Astrocyte (in vitro differentiated cells and primary cell): ENCODE measurements at places on chromosomes 16 and 17.

- DNase-seq, result no peak
Measured at GRCh38 chr16:68844211-68844564, 857 bp downstream of the TANGO6 start.

- DNase-seq, result no peak
Measured at GRCh38 chr17:36911001-36911400, 26.3 kb upstream of the LHX1 start.

- DNase-seq, result no peak
Measured at GRCh38 chr16:64434526-64435069, 687.3 kb downstream of the CDH11 start.

GRCh38 chr16:81293909-81294802 lies 20.6 kb upstream of the GAN start:
- peak; percentile 88 for DNase-seq

DNA sequence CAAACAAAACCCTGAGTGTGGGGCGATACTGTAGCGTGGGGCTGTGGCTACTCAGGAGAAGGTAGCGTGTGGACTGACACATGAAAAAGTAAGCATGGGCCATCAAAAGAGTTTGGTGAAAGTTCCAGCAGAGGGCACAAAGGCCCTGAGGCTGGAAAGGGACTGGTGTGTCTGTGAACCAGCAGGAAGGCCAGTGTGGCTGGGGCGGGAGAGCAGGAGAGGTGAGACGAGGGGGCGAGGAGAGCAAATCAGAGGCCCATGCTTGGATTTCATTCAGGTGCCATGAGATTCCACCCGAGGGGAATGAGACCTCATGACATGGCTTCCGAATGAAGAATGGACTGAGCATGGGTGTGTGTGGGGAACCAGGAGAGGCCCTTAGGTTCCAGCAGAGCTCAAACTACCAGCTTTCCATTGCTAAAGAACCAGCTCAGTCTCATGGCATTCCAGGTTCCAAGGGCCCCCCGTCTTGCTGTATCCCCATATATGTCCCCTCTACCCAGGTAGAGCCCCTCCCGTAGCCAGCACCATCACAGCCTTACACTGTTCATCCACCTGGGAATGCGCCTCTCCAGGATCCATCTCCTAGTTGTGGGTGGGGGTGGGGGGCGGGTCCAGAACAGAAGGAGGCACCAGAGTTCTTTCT lies 31.1 kb downstream of the TRPV2 start:
- no peak for DNase-seq

DNA sequence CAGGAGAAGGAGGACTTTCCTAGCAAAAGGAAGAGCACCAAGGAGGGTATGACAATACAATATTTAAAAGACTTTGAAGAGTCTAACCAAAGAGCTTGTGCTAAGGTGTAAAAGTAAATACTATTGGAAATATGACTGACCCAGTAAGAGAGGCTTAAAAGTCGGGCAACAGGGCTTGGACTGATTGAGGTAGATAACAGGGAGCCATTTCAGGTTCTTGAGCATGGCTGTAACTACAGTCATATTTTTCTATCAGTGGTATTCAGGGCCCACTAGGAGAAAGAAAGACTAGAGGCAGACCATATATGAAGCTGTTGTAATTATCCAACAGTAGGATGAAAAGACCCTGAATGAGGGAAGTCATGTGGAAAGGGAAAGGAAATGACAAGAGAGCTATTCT lies 62.3 kb downstream of the SMURF2 start:
- no peak for DNase-seq

DNA sequence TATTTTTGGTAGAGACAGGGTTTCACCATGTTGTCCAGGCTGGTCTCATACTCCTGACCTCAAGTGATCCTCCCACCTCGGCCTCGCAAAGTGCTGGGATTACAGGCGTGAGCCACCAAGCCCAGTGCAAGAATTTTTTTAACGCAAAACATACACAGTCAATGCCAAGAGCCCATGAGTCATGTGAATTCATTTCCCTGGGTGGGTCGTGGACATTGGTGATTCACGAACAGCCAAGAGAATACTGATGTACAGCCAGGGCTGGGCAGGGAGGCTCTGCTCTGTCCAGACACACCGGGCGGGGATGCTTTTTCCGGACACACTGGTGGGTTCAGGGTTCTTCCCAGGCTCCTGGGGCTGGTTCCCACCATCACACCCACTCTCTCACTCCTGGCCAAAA lies 17.7 kb downstream of the SLC38A8 start:
- peak; percentile 78 for DNase-seq
